Activated B cell treated with CpG ODN at 0.5 μM for 24 hours (primary cell): ENCODE measurements at places on chromosomes 2 and 18. TPM values are rescaled to one million over a fixed set of nuclear protein-coding genes. Genes with fewer than 3 reads are reported as not detected.

Gene ZNF516
- total RNA-seq: 19.4 and 21.7 TPM in 2 replicates

Gene CROCC2
- total RNA-seq: not detected in 2 replicates

DNA sequence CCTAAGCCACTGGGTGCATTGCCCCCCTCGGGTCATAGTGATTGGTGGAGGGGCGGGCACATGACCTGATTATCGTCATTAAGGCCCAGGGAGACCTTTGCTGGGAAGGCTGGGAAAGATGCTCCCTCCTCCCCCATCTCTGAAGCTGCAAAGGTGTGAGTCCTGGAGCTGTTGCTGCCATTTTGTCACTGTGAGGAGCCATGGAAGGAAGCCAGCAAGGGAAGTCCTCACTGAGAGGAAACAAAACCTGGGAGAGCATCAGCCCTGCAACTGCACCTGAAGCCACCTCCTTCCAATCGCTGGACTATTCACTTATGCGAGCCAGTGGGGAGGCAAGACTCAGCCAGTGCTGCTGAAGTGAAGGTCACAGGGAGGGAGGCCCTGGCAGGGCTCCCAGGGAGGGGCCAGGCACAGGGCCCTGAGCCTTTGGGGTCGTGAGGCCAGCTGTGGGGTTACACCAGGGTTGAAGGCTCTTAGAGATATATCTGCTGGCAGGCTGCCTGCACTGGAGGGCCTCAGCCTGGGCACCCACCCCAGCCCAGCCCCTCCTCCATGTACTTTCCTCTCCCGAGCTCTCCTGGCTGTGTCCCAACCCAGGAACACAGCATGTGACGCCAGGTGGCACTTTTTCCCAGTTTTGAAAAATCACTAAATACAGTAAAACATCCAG is 10.7 kb upstream of the FAHD2A start:
- DNase-seq: no peak

- DNase-seq: no peak
Observed at GRCh38 chr18:49898421-49898820, 85.1 kb upstream of the ACAA2 start.

Gene MYO5B
- 0.49 and 0.51 TPM in 2 replicates for total RNA-seq

GRCh38 chr2:238007924-238008323 is 41.1 kb downstream of the UBE2F start:
- no peak for DNase-seq

Gene METTL5
- 48.3 and 51.1 TPM in 2 replicates for total RNA-seq

- DNase-seq: no peak
Observed at GRCh38 chr2:224682134-224682533, 34.0 kb downstream of the CCDC195 start.

DNA sequence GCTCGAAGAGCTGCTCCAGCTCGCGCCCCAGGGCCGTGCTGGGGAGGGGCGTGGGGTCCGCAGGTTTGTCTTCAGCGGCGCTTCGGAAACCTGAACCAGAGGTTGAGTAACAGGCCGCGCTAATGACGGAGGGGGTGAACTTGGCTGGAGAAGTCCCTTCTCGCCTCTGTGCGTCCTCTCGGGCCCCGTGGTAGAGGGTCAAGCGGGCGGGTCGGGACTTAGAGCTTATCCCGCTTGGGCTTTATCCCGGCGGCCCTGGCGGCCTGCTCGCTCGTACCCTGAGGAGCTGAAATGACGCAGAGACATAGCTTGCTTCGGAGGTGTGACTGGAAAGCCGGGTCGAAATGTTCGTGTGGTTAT is 479 bp downstream of the RNMT start:
- no peak for DNase-seq

Gene CRYGB
- not detected in 2 replicates for total RNA-seq

DNA sequence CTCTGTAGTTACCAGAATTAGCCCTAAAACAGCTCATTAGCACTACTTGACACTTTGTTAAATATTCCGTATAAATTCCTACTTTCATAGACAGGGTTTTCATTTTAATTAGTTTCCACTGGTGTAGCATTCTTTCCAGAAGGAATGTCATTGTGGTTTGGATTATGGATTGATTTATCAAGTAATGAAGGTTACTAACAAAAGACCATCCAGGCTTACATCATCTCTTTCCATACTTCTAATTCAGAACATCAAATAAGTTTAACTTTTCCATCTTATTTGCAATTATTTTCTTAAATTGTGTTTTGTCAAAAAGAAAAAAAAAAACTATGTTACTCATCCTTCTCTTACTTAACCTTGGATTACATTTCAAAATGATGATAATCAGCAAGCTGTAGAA is 231.8 kb upstream of the SPOPL start:
- no peak for DNase-seq

GRCh38 chr2:165587335-165587938 is 117.9 kb downstream of the CSRNP3 start:
- DNase-seq: no peak

DNA sequence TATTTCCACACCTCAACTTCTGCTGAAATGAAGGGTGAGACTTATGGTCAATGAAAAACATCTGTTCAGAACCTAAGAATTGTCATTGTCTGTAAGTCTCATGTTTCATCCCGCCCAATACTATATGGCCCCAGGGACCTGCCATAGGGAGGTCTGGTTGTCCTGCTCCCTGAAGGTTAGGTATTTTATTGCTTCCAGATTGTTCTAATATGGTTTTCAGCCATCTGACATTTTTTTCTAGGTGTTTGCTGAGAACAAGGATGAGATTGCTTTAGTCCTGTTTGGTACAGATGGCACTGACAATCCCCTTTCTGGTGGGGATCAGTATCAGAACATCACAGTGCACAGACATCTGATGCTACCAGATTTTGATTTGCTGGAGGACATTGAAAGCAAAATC is 7.3 kb downstream of the XRCC5 start:
- no peak for DNase-seq

- no peak for DNase-seq
Observed at GRCh38 chr2:67616749-67617148, 219.6 kb downstream of the ETAA1 start.

Gene ST8SIA5
- total RNA-seq: not detected in 2 replicates

- no peak for DNase-seq
Observed at GRCh38 chr2:8103085-8103708, 578.7 kb upstream of the ID2 start.

DNA sequence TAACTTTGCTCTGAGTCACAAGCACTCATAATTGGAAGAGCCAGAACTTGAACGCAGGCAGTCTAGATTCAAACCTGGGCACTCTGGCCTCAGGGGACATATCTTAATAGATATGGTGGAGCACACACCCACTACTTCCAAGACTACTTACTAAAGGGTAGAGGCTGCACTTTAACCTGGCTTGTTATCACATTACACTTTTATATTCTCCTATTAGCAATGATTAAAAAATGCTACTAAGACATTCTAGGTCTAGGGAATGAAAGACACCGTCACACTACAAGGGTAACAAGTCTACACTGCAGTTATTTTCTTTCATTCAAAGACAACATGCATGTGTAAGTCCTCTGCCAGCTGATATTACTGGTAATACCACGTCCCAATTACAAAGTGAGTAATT is 258.8 kb downstream of the ZNF521 start:
- DNase-seq: no peak

GRCh38 chr2:44668336-44668735 is 273.2 kb upstream of the SIX3 start:
- DNase-seq: no peak

Gene BCL11A
- total RNA-seq: 279 and 331 TPM in 2 replicates

DNA sequence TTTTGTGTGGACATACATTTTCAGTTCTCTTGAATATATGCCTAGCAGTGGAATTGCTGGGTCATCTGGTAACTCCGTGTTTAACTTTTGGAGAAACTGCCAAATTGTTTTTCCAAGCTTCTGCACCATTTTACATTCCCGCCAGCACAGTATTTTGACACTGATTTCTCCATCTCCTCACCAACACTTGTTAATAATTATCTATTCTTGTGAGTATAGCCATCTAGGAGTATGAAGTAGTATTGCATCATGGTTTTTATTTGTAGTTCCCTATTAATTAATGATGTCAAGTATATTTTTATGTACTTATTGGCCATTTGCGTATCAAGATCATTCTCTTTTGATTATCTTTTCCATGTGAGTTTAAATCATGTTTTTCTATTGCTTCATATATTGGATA is 17.9 kb upstream of the AOX1 start:
- DNase-seq: no peak

- DNase-seq: peak; percentile 73
Observed at GRCh38 chr2:96509114-96509846, 4.1 kb upstream of the NEURL3 start.

Gene CFAP221
- total RNA-seq: not detected in 2 replicates

Gene TPGS2
- 42.1 and 45.1 TPM in 2 replicates for total RNA-seq

Gene GAREM1
- not detected in 2 replicates for total RNA-seq

DNA sequence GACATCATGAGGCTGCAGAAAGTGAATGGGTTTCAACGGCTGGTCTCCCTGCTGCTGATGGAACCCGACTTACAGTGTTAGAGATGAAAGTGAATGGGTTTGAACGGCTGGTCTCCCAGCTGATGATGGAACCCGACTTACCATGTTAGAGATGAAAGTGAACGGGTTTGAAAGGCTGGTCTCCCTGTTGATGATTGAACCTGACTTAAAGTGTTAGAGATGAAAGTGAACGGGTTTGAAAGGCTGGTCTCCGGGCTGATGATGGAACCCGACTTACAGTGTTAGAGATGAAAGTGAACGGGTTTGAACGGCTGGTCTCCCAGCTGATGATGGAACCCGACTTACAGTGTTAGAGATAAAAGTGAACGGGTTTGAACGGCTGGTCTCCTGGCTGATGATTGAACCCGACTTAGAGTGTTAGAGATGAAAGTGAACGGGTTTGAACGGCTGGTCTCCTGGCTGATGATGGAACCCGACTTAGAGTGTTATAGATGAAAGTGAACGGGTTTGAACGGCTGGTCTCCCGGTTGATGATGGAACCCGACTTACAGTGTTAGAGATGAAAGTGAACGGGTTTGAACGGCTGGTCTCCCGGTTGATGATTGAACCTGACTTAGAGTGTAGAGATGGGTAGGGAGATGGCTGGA is 76.1 kb upstream of the ALKAL2 start:
- DNase-seq: no peak

Gene MYO3B
- total RNA-seq: not detected in 2 replicates

Gene KIF1A
- total RNA-seq: not detected in 2 replicates

Gene ADAM17
- total RNA-seq: 34.3 and 39.5 TPM in 2 replicates

- no peak for DNase-seq
Observed at GRCh38 chr18:73708591-73708990, 439.0 kb downstream of the FBXO15 start.

GRCh38 chr2:197273485-197273884 is 37.1 kb downstream of the ANKRD44 start:
- DNase-seq: no peak

Gene HK2
- 14.5 and 15.3 TPM in 2 replicates for total RNA-seq

Gene TSPYL6
- not detected in 2 replicates for total RNA-seq

- DNase-seq: no peak
Observed at GRCh38 chr2:190853531-190854383, 26.9 kb upstream of the GLS start.

DNA sequence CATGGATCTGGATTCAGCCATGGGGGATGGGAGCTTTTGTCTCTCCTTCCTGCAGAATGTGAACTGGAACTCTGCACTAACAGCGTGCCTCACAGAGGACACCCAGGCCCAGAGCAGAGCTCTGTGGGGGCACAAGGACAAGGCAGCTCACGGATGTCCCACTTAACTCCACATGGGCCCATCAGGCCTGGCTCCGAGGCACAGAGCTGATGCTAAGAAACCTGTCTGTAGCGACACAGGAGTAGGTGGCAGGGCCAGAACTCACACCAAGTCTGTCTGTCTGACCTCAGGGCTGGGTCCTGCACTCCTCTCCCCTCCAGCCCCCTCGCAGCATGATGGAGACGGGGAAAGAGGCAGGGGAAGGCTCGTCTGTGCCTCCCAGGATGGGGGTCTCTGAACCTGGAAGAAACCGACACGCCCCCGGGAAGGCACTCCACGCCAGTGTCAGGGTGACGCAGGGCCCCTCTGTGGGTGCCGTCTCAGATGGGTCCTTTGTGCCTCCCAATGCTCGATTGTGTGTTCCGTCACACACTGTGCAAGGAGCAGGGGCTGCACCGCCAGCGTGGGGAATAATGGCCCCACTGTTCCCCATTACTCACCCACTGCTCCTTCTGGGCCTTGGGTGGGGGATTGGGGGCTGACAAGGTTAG is 36.6 kb downstream of the FAM178B start:
- no peak for DNase-seq

Gene TNFAIP6
- total RNA-seq: 0.29 TPM in 1 of 2 replicates, not detected in the other

Gene DHX57
- total RNA-seq: 20.4 and 21.5 TPM in 2 replicates

GRCh38 chr18:46546111-46546640 is 110.8 kb downstream of the LOXHD1 start:
- DNase-seq: no peak

GRCh38 chr18:2589345-2590068 is 18.1 kb downstream of the NDC80 start:
- no peak for DNase-seq

DNA sequence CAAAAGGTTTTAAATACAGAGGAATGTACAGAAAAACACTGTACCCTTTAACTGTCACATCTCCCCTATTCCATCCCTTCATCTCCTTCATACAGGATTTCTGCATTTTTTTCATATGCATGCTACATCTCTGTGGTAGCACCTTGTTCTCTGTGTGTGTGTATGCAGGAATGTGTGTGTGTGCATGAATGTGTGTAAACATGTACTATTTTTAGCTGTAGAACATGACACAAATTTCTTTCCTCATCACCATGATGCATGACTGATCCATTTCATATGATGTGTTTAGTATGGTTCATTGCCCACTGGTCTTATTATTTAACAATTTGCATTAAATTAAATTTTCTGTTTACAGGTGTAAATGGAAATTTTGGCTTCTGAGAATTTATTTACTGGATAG is 21.5 kb upstream of the ZEB2 start:
- DNase-seq: no peak

Gene RAB6C
- not detected in 2 replicates for total RNA-seq
